AML-193 (cell line): ENCODE measurements at places on chromosomes 7 and 10.

GRCh38 chr7:93941945-93942344 is 20.4 kb downstream of the GNG11 start:
- DNase-seq = no peak

- no peak for DNase-seq
These were observed 324.5 kb downstream of the PHF14 start for GRCh38 chr7:11298220-11298619.

DNA sequence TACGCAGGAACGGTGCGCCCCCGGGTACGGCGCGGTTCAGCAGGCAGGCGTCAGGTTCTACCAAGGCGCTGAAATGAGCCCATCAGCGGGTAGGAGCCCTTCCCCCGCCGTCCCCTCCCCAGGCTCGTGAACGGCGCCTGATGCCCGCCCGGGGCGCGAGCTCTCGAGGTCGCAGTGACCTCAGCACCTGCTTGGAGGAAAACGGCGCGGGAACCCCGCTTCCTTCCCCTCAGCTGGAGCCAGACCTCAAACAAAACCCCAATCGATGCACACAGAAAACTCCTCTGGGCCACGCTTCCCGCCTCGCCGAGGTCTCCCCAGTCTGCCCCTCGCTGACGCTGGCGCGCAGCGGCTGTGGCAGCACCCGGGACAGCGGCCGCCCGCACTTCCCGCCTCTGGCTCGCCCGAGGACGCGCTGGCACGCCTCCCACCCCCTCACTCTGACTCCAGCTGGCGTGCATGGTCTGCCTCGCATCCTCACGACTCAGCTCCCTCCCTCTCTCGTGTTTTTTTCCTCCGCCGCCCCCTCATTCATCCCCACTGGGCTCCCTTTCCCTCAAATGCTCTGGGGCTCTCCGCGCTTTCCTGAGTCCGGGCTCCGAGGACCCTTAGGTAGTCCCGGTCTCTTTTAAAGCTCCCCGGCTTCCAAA is 514 bp upstream of the GAD2 start:
- no peak for DNase-seq

GRCh38 chr10:88680958-88681357 is 16.7 kb downstream of the LIPF start:
- DNase-seq = no peak

GRCh38 chr7:25121599-25121998 is 3.5 kb downstream of the CYCS start:
- no peak for DNase-seq

DNA sequence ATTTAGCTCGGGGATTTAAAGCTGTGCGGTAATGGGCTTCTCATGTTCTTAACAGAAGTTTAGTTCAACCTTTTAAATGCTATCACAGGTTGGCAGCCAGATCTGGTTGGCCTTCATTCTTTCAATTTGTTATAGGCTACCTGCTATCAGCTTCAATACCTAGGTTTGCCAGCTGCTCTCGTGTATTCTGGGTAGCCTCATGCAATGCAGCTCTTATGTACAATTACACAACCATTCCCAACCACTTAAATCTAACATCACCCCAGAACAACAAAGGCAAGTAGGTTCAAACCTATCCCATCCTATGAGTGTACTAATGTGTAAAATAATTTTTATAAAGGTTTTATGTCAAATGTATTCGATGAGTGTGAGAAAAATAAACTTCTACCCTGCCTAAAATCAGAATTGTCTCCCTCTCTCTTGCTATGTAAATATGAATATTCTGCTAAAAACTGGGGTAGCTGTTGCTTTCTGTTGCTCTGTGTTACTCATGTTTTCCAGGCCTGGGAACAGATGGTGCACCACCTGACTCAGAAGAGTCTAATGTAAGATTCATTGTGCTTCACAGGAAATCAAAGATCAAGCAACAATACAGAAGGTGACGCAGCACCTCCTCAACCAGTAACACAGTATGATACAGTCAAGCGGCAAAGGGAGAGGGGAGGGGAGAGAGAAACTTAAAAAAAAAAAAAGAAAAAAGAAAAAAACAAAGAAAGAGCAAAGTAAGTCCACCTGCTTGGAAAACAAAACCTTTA is 188.6 kb downstream of the ETV1 start:
- no peak for DNase-seq

GRCh38 chr10:3891396-3891795 is 106.4 kb upstream of the KLF6 start:
- DNase-seq = no peak

- DNase-seq = peak; percentile 34
These were observed 262.8 kb upstream of the AOAH start for GRCh38 chr7:36986948-36987724.

DNA sequence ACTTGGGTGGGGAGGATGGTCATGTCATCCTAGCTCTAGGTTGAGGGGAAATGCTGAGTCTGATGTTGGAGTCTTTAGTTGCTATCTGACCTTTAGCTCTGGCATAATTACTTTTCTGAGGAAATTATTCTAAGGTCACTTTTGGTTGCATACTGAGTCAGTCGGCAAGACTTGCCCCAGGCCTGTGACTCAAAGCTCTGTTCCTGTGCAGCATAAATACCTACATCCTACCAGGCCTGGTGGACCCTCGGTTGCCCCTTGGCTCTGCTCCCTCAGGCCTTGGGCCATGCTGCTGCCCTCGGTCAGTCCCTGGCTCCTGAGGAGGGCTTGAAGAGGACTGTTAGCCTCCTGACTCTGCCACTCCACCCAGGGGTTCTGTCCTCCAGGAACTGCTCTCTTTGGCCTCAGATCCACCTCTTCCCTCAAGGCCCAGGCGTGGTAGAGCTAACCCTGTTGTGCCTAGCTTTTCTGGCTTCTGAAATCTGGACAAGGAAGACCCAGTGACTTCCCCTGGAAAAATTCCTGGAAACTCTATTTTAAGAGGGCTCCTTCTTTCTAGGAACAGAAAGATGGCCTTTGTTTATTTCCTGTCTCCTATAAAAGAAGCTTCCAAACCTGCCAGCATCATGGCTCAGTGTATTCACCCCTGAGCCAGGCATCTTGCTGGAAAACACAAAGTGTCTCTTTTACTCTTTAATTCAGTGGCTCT is 71.2 kb downstream of the TMEM178B start:
- DNase-seq = no peak

- no peak for DNase-seq
These were observed 55.7 kb upstream of the PRSS58 start for GRCh38 chr7:142313528-142313927.

- DNase-seq = no peak
These were observed 49.5 kb downstream of the GATA3 start for GRCh38 chr10:8104005-8104404.

DNA sequence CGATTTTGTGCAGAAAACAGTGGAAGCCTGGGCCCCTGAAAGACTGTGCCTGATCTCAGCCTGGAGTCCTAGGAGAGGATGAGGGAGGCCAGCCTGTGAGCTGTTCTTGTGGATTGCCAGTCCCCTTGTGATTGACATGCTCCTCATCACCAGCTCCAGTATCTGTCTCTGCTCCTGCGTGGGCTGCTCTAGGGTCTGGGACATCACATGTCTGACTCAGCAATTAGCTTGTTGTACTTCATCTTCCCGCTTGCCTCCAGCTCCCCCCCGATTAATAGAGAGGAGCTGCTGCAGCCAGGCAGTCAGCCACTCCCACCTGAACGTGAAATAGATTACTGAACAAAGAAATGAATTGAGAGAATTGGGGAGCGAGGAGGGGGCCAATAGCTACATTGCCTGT is 99.6 kb upstream of the TBX20 start:
- DNase-seq = no peak

DNA sequence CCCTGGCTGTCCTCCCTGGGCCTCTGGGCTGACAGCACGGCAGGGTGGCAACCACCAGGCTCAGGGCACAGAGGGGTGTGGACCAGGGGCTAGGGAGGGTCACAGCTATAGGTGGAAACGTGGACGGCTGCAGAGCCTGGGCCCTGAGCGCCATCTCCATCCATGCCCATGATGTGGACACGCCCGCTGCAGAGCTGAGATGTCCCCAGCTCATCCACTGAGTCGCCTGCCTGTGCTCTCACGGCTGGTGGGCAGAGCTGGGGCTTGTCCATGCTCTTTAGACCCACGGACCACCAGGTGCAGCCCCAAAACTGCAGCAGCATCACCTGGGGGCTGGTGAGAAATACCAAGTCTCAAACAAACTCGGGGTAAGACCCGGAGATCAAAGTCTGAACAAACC is 16.1 kb downstream of the TECPR1 start:
- no peak for DNase-seq

DNA sequence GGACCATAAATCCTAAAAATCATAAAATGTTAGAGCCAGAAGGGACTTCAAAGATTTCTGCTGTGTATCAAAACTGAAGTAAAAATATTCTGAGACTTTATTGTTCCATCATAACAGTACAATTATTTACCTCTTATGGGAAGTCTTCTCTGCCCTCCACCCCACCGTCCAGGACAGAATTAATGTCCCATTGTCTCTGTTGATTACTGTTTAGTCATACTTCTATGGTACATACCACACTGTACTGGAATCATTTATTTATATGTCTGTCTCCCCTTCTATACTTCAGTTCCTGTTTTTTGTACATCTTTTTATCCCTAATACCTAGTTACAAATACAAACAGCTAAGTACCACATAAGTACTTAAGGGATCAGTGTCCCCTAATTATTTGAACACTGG is 91.4 kb upstream of the CAPZA2 start:
- DNase-seq = no peak

- no peak for DNase-seq
These were observed 16.7 kb downstream of the FAM53B start for GRCh38 chr10:124727361-124727960.

DNA sequence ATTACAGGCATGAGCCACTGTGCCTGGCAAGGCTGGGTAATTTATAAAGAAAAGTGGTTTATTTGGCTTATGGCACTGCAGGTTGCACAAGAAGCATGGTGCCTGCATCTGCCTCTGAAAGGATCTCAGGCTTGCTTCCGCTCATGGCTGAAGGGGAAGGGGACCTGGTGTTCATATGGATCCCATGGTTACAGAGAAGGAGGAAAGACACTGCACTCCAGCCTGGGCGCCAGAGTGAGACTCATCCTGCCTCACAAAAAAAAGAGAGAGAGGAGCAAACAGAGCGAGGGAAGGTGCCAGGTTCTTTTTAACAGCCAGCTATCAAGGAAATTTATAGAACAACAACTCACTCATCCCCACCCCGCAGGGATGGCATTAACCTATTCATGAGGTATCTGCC is 36.2 kb downstream of the HIP1 start:
- DNase-seq = no peak

- no peak for DNase-seq
These were observed 42.9 kb upstream of the CTBP2 start for GRCh38 chr10:125203186-125203800.

DNA sequence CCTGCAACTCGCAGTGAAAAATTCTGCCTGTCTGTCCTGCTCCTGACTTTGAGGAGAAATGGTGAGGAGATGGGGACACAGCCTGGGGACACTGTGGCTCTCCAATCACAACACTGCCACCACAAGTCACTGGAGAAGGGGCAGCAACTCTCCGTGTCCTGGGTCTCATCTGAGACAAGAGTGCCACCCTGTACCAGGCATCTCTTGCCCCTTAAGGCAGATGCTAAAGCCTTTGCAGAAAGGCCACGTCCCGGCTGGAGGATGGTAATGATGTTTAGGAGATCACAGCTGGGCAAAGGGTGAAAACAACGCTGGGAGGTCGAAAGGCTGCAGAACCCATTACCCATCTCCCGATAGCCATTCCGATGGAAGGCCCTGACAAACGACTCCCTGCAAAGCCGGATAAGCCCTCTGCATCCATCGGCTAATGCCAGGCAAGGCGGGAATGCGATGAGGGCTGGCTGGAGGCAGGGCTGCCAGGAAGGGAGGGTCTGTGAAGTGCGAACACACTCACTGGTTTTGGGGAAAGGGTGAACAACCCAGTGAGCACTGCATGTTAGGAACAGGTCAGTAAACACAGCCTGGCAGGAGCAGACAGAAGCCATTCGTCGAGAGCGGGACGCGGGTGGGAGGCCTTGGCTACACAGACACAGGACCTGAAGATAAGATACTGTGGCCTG is 190.8 kb downstream of the ADARB2 start:
- no peak for DNase-seq

- no peak for DNase-seq
These were observed 115.5 kb downstream of the LSMEM1 start for GRCh38 chr7:112596260-112596659.

GRCh38 chr10:50830066-50830465 is 55.4 kb downstream of the A1CF start:
- DNase-seq = no peak

GRCh38 chr7:96182424-96183158 is 139.3 kb downstream of the SLC25A13 start:
- DNase-seq = no peak

GRCh38 chr10:70584909-70585544 is 17.5 kb downstream of the PRF1 start:
- DNase-seq = no peak

GRCh38 chr7:108140671-108141070 is 10.5 kb upstream of the LAMB4 start:
- no peak for DNase-seq

- DNase-seq = peak; percentile 9
These were observed 569 bp downstream of the ZNF316 start for GRCh38 chr7:6637544-6638229.

DNA sequence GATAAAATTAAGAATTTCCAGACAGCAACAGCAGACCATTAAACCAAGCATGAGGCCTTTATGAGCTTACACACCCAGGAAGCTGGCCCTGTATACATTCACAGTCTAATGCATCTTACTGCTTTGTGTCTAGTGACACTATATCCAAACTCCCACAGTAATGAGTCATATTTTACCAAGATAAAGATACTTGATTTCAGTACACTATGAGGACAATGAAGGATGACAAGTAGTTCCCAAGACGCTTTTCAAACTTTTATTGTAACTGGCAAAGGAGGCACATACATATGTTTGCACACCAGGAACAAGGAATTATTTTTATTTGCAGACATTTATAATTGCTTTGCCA is 148.0 kb downstream of the TSPAN12 start:
- no peak for DNase-seq

GRCh38 chr7:35003679-35004303 is 33.5 kb downstream of the DPY19L1 start:
- no peak for DNase-seq

- DNase-seq = no peak
These were observed 19.1 kb downstream of the NACAD start for GRCh38 chr7:45069444-45070253.

DNA sequence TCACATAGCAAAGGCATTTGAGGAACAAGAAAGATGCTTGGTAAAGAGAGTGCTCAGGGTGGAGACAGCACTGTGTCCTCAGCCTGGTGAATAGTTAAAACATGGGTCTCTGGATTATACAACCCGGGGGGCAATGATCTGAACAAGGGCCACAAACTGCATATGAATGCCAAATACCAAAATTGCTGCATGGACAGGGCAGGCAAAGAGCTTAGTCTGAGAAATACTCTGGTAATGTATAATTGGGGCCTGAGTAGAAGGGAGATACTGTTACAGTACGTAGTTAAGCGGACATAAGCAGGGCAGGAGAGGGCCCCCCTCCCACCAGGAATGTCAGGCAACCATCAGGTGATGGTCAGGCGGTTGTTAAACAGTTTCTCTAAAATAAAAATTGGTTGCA is 99.3 kb upstream of the CDK1 start:
- no peak for DNase-seq

GRCh38 chr10:31274310-31274709 is 44.7 kb upstream of the ZEB1 start:
- no peak for DNase-seq

- DNase-seq = no peak
These were observed 142.0 kb downstream of the DOCK1 start for GRCh38 chr10:127046975-127047877.

- no peak for DNase-seq
These were observed 17.2 kb upstream of the NPTX2 start for GRCh38 chr7:98599886-98600285.

- no peak for DNase-seq
These were observed 388.2 kb upstream of the TEX47 start for GRCh38 chr7:89183712-89184111.

GRCh38 chr7:27107391-27108381 is 5.2 kb upstream of the HOXA2 start:
- DNase-seq = no peak
